ENCODE measurements at places on chromosomes 2 and 18.

DNA sequence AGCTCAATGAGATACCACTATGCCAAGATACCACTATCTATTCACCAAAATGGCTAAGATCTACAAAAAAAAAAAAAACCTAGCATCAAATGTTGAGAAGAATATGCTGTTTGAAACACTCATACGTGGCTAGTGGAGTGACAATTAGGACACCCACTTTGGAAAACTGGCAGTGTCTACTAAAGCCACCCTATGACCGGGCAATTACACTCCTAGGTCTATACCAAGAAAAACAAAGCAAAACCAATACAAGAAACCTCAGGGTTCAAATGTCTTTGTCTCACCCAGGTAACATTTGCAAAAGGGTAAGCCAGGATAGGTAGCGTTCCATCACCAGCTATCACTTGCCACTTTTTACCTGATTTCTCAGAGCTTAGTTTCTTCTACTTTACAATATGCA is 123.6 kb upstream of the CAB39 start:
- no peak for DNase-seq

DNA sequence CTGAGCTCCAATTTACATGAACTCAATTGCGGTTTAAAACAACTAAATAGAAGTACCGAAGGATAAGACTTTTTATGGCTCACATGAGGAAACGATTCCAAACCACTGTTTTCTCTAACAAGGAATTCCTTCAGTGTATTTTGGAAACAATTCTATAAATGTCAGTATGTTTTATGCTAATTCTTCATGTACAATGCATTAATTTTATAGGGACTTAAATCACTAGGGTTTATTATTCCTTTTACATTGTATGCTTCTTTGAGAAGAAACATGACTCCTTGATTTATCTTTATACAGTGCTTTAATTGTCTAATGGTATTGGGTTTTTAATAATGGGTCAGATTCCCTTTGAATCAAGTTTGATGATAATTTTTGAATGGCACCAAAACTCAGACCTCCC is 566.8 kb downstream of the EPHA4 start:
- no peak for DNase-seq

DNA sequence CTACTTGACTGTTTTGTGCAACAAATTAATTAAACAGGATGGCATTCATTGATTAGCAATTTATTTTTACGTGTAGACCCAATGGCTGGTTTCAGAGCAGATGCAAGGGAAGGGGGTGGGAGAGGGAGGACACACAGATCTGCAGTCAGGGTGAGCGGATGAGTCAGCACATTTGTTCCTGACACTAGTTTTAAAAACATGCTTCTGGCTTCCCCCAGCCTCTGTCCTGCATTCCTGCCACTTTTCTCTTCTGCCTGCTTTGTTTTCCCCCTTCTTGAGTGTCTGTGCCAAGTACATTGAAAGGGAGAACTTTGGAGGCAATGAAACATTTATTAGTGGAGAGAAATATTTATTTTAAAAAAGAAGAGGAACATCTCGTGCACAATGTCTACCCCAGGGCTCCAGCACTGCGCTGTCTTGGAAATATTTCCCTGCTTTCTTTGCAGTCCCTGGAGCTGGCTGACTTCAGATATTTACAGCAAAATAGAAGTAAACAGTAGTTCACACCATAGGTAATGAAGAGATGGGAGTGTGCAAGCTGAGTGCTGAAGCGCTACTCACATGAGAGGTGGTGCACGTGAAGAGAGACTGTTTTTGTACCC is 52.2 kb downstream of the NRP2 start:
- DNase-seq, result no peak

DNA sequence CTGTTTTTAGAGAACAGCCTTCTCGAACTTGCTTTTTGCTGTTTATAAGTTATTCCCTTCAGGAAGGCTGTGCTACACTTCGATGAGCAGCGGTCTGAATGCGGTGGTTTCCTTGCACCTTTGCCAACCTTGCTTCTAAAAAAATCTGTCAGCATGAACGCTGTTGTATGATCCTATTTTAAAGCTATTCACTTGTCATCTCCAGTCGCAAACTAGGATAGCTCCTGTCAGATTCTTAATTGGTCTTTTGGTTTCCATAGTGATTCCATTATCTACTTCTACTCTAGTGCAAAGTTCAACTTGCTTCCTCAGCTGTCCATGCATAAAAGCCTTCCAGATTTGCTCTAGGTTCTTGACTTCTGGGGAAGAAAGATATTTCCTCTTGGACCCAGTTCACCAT is 76.3 kb upstream of the GALNT3 start:
- DNase-seq, result no peak

GRCh38 chr2:233185963-233186362 is 65.5 kb upstream of the ATG16L1 start:
- DNase-seq, result no peak

DNA sequence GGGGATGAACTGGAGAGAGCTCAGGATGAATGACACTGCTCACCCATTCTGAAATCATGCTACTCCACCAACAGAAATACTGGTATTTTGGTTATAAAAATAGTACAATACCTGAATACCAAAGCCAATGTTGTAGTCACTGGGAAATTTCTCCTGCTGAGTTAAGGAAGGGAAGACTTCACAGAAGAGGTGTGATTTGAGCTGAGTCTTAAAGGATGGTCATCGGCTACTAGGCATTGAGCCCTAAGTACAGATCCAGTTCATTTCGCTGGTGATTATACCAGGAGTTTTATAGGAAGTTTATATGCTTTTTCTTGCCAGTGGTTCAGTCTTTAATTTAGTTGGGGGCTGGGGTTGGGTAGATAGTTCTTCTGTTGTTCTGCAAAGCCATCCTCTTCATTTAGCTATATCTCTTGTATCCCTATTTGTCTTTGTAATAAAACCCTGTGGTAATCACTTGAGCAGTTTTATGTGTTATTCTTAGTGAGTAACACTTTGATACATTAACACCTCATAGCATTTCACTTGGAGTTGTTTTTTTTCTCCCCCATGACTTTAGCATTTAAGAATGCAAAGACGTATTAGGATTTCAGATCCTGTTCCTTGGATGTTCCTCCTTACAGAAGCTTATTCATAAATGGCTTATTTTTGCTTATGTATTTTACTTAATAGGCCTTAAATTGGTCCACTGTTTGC is 239.9 kb upstream of the FOSL2 start:
- no peak for DNase-seq

- DNase-seq, result no peak
Measured at GRCh38 chr18:77815666-77816338, 566.2 kb downstream of the GALR1 start.

GRCh38 chr2:65220432-65221131 is 7.0 kb upstream of the ACTR2 start:
- DNase-seq, result no peak

GRCh38 chr2:61414674-61415073 is 56.2 kb downstream of the USP34 start:
- DNase-seq, result no peak

- DNase-seq, result no peak
Measured at GRCh38 chr2:240482141-240482540, 46.7 kb downstream of the GPC1 start.

- no peak for DNase-seq
Measured at GRCh38 chr2:145851730-145852129, 1331.8 kb upstream of the ZEB2 start.

DNA sequence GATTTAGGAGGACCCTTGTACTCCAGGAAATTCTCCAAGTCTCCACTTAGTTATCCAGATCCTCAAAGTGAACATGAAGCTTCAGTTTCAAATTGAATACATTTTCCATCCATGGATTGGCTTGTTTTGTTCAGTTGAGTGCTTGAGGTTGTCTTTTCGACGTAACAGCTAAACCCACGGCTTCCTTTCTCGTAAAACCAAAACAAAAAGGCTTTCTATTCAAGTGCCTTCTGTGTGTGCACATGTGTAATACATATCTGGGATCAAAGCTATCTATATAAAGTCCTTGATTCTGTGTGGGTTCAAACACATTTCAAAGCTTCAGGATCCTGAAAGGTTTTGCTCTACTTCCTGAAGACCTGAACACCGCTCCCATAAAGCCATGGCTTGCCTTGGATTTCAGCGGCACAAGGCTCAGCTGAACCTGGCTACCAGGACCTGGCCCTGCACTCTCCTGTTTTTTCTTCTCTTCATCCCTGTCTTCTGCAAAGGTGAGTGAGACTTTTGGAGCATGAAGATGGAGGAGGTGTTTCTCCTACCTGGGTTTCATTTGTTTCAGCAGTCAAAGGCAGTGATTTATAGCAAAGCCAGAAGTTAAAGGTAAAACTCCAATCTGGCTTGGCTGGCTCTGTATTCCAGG is at the start of gene CTLA4:
Gene CTLA4 (plus strand): TSS at position 211 of the 640 bp plus-strand sequence. CDS start 172 bp downstream, at position 383.
- DNase-seq, result no peak

DNA sequence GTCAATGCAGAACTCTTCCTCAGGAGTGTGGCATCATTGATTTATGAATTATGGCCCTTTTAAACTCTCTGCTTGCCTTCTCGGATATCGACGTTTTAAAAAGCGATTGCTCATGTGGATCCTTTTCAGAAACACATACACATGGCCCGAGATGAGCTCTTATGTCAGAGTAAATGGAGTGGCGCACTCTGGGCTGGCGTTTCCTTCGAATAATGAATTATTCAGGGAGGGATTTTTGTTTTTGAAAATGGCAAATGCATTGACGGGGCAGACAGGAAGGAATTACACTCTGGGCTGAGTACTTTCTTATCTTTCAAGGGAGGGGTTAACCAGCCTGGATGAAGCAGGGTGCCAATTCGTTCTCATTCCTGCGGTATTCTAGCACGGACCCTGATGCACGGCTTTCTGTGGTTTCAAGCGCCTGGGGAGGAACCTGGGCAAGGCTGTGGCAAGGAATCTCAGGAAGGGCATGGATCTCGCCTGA is 142.7 kb downstream of the PRKCE start:
- no peak for DNase-seq

GRCh38 chr2:222942561-222942960 is 81.7 kb downstream of the ACSL3 start:
- no peak for DNase-seq

DNA sequence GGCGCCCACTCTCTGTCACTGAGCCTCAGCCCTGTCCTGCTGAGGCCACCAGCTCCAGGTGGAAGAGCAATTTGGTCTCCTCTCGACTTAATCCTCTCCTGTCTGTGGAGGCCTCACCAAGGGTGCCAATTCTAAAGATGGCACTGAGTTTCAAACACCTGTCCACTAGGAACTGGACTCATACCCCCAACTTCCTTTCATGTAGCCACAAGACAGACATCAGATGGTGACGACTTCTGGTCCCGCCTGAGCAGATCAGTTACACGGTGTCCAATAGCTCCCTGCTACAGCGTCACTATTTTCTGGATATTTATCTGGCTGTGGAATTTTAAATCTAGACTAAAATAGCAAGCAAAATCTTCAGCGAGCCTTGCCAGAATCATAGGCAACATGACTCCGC is 24.5 kb upstream of the SP5 start:
- DNase-seq, result no peak

GRCh38 chr2:235325151-235325550 is 168.7 kb upstream of the AGAP1 start:
- DNase-seq, result no peak

GRCh38 chr2:71895320-71896161 is 252.1 kb downstream of the CYP26B1 start:
- DNase-seq, result no peak

DNA sequence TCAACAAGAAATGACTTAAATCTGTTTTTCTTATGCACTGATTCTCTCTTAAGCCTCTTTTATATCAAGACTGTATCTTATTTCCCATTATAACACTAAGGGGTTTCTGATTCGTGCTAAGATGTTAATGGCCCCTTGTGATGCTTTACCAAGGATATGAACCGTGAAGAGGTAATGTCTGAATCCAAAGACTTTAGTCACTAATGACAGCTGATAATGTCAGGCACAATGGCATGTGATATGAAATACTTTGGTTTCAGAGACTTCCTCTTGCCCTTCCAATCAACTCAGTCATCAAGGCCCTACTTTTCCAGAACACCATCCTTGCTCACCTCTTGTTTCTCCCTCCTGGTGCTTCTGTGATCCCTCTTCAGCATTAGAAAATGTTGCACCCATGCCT is 262.8 kb downstream of the KCNE4 start:
- DNase-seq, result no peak

DNA sequence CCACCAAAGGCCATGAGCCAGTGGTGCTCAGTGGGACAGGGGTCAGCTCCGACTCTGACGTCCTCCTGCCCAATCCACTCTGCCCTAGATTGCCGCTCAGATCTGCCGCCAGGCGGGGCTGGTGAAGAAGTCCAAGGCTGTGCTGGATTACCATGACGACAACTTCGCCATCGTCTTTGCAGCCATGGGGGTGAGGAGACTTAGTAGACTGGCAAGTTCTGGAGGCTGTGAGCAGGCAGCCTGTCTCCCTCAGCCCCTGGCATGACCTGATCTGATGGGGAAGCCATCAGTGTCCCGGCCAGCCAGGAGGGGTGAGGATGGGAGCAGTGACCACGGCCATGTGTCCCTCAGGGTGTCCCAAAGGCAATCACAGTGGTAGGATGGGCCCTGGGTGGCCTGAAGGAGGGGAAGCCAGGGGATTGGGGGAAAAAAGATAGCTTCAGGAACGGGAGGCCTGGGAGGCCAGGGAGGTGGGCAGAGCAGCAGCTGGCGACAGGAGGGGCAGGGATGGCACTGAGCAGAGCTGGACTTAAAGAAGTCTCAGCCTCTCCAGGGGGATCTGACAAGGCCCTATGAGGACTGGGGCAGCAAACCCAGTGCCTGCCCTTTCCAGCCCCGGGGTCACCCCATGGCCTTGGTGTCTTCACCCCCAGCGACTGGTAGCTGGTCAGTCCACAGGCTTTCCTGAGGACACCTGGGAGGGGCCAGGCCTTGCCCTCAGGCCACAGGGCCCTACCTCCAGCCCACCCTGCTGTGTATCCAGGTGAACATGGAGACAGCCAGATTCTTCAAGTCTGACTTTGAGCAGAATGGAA is 17.4 kb upstream of the ANKRD53 start:
- DNase-seq, result no peak

DNA sequence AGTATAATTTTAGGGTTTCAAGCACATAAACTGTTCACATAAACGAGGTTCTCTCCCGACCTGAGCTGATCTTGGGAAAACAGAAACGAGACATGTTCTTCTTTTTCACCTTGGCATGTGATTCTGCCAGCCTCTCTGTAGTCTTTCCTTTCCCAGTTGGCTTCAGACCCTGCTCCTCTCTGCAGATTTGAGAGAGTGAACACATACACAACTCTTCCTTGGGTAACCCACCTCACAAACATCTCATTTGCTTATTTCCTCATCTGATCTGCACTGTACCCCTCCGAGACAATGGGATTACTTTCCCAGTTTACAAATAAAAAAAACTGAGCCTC is 46.1 kb downstream of the REEP1 start:
- no peak for DNase-seq

DNA sequence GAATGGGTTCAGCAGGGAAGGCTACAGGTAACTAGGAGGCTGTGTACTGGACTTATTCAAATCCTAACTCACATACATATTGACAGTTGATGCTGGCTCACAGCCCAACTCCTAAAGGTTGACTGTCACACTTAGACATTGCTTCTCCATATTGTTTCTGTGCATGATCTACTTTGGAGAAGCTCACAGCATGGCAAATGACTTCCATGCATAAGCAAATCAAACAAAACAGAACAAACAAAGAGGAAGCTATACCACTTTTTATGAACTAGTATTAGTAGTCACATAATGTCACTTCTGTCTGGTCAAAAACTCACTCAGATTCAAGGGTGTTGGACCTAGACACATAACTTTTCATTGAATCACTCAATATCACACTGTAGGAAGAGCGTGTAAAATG is 43.8 kb upstream of the CDH19 start:
- DNase-seq, result no peak

- DNase-seq, result no peak
Measured at GRCh38 chr2:43934567-43934966, 61.2 kb downstream of the LRPPRC start.

Data from activated effector memory CD4-positive, alpha-beta T cell treated with Interleukin-2 at 50 U/mL for 16 hours (primary cell).